ENCODE measurements at places on chromosomes 16 and 17. TPM values are rescaled to one million over a fixed set of nuclear protein-coding genes. Genes with fewer than 3 reads are reported as not detected.

DNA sequence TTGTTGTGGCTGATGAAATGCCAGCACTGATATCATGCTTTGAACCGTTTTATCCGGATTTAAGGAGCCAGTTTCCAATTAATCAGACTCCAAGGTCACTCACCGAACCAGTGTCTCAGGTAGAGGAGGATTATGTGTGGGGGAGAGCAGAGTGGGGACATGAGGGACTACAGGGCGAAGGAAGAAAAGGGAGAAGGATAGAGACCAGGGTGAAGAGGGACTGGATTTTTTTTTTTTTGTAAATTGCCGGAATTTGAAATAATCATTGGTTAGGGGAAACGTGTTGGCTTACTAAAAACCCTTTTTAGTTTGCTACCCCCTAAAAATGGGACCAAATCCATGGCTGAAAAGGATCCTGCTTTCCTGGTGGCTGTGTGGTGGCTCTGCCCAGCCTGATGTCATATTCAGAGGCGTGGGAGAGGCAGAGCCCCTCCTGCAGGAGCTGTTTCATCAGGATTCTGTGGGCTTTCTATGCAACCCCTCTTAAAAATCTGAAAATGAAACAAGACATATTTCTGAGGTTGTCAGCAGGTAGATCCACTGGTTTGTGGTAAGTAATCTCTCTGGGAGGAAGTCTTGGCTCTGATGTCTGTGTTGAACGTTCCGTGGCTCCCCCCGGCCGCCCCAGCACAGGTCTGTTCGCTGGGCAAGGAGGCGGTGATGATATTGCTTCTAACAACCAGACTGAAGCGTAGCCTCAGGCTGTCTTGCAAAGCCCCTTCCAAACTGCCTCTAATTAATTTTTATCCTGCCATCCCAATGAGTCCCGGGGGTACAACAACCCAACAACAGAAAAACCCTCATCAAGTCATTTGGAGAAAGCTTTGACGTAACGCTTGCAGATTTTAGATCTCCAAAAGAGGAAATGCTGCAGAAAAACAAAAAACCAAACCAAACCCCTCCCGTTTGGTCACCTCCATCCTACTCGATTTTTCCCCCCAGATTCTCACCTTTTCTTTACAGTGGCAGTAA, 143.0 kb upstream of the ZFHX3 start:
- no peak for DNase-seq

CIITA gene
- total RNA-seq: 0.47 TPM

GRCh38 chr17:4189280-4189679, 46.3 kb downstream of the CYB5D2 start:
- DNase-seq: no peak

GRCh38 chr17:70006159-70006558, 68.9 kb upstream of the KCNJ16 start:
- no peak for DNase-seq

- no peak for DNase-seq
Observed at GRCh38 chr17:48612854-48613691, 2.0 kb downstream of the HOXB8 start.

OXLD1 gene
- total RNA-seq: 5.5 TPM

DNA sequence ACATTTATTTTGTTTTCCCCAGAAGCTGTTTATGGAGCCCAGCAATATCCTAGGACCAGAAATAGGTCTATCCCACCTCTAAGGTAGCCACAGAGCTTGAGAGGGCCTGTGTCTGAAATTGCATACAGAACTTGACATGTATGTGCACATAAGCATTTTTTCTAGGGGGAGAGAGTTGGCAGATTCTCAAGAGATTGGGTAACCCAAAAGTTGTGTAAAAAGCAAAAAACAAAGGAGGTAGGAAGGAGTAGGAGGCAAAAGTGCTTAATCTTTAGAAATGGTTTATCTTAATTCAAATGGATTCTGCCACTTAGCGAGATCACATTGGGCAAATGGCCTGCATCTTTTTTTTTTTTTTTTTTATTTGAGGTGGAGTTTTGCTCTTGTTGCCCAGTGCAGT, 3.5 kb downstream of the PLK1 start:
- no peak for DNase-seq

DNA sequence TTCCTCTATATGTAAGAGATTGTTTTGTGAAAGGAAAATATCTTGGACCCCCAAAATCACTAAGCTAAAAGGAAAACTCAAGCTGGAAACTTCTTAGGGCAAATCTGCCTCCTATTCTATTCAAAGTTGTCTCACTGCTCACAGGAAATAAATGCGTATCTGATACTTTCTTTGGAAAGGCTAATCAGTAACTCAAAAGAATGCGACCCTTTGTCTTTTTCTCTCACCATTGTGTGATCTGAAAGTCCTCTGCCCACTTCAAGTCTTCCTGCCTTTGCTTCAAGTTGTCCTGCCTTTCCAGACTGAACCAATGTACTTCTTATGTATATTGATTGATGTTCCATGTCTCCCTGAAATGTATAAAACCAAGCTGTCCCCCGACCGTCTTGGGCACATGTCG, 157.3 kb downstream of the KIF2B start:
- no peak for DNase-seq

DNA sequence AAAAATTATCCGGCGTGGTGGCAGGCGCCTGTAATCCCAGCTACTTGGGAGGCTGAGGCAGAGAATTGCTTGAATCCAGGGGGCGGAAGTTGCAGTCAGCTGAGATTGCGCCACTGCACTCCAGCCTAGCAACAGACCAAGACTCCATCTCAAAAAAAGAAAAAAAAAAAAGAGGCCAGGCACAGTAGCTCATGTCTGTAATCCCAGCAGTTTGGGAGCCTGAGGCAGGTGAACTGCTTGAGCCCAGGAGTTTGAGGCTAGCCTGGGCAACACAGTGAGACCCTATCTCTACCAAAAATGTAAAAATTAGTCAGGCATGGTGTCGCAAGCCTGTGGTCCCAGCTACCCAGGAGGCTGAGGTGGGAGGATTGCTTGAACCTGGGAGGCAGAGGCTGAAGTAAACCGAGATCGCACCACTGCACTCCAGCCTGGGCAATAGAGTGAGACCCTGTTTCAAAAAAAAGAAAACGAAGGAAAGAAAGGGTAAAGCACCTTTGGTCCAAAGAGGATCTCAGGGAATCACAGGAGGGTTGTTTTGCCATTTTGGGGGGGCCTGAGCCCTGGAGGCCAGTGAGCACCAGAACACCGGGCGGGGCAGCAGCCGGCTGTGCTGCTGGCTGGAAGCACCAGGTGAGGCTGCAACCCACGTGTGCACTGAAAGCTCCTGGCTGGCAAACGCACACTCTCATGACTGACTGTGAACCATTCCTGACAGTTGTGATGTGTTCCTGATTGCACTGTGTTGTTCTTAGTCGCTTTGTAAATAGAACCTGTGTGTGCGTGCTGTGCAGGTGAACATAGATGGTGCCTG, 18.4 kb downstream of the HS3ST6 start:
- no peak for DNase-seq

NPIPB6 gene
- total RNA-seq: not detected

- no peak for DNase-seq
Observed at GRCh38 chr17:67476787-67477335, 99.8 kb downstream of the PITPNC1 start.

GRCh38 chr17:62724398-62725146, 83.5 kb downstream of the MARCHF10 start:
- peak; percentile 27 for DNase-seq

DNA sequence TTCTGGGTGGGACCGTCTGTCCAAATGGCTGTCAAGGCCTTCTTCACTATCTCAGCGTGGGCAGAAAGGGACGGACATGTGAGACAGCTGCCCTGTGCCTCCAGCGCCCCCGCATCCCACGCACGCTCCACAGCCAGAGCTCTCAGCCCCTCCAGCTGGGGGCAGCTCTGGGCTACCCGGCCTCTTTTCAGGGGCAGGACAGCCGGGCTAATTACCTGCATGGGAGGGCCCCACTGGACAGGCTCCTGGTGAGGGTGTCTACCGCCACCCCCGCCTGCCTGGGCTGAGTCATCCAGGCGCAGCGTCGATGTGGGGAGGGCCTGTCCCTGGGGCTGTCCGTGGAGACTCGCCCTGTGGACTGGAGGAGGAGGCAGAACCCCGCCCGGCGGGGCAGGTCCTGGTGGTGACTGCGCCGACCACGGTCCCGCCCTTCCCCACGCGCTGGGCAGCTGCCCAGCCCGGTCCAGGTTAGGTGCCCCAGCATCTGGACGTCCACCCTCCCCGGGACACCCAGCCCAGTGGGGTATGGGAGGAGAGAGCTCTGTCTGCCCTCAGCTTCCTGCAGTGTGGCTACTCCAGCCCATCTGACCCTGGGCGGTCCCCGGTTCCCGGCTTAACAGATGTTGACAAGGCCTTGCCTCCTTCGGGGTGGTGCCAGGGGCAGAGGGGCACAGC, 5.9 kb upstream of the METRNL start:
- no peak for DNase-seq

DNA sequence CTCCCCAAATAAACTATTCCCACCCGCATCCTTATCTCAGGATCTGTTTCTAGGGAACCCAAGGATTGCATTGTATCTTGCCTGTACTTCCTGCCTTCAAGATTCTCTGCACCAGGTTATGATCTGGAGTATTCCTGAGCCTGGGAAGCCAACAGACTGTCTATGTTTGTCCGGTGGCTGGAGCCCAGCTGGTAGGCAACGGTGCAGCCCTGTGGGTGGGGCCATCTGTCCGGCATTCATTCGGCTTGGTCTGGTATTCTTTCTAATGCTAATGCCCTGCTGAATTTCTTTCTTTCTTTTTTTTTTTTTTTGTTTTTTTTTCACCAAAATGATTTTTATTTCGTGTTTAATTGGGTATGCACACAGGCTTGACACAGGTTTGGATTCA, 20.7 kb upstream of the TVP23A start:
- DNase-seq: no peak

DNA sequence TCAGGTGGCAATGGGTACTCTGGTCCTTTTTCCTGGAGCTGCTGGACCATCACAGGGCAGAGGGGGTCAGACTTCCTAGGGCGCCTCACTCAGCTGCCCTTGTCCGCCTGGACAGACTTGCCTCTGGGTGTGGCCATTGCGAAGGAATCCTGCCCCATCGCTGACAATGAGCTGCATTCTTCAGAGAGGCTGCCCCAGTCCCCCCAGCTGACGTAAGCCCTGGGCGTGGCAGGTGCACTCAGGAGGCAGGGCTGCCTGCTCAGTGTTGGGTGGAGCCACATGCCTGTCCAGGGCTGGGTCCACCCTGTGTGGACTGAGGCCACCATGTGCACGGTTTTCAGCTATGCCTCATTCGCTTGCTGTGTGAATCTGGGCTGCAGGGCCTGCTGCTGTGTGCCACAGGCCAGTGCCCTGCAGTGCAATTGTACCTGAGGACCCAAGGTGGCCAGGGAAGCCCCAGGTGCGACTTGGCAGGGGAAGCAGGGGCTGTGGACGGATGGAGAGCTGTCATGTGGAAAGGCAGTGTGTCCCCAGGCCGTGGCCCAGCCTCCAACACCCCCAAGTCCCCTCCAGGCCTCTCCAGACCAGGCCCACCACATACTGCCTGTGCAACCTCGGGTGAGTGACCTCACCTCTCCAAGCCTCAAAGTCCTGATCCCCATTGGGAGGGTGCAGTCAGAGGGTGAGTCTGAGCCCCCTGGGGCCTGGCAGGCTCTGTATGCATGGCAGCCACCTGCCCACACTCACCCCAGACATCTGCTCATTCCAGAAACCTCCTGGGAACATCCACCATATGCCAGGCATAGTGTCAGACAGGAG, 14.0 kb upstream of the MPRIP start:
- no peak for DNase-seq

ZNF597 gene
- 4.4 TPM for total RNA-seq

GRAPL gene
- total RNA-seq: not detected

GRCh38 chr17:7887038-7887481, 1.5 kb upstream of the CHD3 start:
- DNase-seq: peak; percentile 9

GRCh38 chr17:59752446-59752845, 45.0 kb downstream of the VMP1 start:
- DNase-seq: no peak

- DNase-seq: no peak
Observed at GRCh38 chr17:41147531-41148204, 2.0 kb downstream of the KRTAP4-5 start.

DNA sequence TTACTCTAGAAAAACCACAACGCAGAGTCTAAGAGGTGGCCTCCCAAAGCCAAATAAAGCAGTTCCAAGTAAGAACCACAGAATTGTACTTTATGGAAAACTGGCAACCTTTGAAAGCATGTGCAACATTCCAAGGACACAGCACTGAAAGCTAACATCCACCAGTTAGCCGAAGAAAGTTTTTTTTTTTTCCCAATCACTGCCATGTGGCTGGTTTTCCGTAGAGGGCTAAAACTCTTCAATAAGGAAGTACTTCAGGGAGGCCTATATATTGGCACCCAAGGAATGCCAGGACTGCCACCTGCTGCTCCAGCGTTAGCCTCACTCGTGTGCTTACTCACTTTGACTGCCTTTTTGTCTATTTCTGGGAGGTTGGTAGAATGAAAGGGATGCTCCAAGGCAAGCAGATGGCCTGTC, 25.2 kb downstream of the CEP95 start:
- no peak for DNase-seq

DNA sequence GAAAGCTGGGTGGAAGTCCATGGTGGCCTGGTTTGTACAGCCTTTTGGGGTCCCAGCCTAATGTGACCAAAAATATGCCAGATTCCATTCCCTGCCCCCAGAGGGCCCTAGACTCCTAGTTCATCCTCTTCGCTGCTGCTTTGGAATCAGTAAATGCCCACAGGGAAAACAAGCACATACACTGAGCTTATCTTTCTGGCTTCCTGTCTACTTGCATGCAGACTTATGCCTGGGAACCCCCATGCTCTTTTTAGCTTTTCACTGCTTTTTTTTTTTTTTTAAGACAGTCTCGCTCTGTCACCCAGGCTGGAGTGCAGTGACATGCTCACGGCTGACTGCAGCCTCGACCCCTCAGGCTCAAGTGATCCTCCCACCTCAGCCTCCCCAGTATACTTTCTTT, 6.2 kb upstream of the CD300LG start:
- DNase-seq: no peak

TTC19 gene
- total RNA-seq: 36.8 TPM

DNA sequence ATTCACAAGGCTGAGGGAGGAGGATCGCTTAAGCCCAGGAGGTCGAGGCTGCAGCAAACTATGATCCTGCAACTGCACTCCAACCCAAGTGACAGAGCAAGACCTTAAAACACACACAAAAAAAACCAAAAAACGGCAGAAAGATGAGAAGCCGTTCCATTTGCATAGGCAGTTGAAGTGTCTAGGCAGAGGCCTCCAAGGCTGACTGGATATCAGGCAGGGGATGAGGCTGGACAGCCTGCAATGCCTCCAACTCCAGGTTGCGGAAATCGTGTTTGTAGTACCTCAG, 2.0 kb upstream of the FBXL19 start:
- DNase-seq: no peak
